NCI-H1694 treated with DMSO at 0.1 percent for 48 hours (cell line): ENCODE measurements at places on chromosomes 16 and 17.

- no peak for DNase-seq
Measured at GRCh38 chr16:58847902-58848661, 114.0 kb upstream of the GOT2 start.

- DNase-seq = no peak
Measured at GRCh38 chr17:12773153-12773552, 16.1 kb upstream of the ARHGAP44 start.

DNA sequence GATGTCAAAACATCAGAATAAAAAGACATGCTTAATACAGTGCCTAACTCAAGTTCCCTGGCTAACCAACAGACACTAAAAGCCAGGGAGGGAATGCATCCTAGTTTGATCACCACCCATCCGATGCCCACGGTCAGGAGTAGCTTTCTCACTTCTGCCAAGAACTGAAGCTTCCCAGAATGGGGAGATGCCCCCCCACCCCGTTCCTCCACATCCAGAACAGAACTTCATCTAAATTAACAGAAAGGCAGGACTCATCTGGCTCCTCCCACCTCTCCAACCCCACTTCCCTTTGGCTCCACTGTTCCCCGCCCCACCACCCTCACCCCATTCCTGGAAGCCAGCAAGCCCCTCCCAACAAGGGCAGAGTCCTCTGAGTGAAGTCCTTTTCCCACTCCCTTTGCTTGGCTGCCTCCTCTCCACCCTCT, 33.7 kb downstream of the GDE1 start:
- DNase-seq = no peak

DNA sequence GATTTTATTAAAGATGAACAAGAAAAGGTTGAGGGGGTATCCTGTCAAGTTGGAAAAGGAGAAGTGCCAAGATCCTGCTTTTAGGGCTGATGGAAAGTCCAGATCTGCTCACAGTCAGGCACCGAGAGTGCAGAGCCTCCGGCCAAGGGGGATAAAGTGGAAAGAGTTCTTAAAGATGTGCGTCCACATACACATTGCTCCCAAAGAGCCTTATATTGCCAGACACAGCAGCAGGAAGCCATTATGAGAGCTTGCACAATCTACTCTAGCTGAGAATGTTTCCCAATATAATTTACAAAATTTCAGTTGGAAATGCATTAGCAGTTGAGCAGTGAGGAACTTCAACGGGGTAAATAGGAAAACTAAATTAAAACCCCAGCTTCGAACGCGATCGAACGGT, 95.6 kb downstream of the SALL1 start:
- no peak for DNase-seq

GRCh38 chr17:73795730-73796129, 151.5 kb upstream of the SDK2 start:
- DNase-seq = no peak

- no peak for DNase-seq
Measured at GRCh38 chr16:65375651-65376050, 253.8 kb upstream of the CDH11 start.

GRCh38 chr17:17988427-17988945, 15.8 kb downstream of the DRC3 start:
- no peak for DNase-seq

GRCh38 chr16:22325598-22326368, 28.6 kb downstream of the POLR3E start:
- no peak for DNase-seq

DNA sequence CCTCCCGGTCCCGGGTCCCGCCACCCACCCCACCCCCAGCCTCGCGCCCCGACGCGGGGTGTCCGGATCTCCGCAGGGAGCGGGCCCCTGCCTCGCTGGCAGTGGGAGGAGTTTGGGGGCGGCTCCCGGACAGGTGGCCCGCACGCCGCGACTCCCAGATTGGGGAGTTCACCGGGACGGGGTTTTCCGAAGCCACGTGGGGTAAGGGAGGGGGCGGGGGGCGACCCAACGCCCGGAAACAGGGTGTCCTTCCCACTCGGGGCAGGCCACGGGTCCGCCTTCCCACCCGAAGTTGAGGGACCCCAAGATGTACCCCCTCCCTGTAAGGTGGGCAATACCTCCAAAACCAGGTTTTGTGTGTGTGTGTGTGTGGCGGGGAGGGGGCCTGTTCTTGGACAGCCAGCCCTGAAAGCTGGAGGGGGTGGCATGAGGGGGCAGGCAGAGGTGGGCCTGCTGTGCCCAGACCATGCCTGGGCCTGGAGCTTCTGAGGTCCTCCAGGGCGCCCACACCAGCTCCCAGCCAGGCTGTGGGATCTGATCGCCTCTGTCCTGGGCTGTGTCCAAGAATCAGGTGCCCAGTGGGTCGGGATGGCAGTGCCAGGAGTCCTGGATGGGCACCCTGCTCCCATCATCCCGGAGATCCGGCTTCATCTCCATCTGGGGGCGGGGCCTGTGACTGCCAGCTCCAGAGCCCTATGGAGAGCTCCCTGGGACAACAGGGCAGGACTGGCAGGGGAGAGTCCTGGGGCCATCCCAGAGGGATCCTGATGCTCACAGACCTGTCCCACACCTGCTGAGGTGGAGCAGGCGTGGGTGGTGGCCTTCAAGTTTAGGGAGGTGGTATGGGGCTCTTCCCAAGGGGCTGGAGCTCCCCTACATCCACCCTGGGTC, 767 bp downstream of the SYNGR2 start:
- DNase-seq = peak; percentile 30

GRCh38 chr17:2594722-2595599, 1.5 kb downstream of the PAFAH1B1 start:
- DNase-seq = peak; percentile 19

DNA sequence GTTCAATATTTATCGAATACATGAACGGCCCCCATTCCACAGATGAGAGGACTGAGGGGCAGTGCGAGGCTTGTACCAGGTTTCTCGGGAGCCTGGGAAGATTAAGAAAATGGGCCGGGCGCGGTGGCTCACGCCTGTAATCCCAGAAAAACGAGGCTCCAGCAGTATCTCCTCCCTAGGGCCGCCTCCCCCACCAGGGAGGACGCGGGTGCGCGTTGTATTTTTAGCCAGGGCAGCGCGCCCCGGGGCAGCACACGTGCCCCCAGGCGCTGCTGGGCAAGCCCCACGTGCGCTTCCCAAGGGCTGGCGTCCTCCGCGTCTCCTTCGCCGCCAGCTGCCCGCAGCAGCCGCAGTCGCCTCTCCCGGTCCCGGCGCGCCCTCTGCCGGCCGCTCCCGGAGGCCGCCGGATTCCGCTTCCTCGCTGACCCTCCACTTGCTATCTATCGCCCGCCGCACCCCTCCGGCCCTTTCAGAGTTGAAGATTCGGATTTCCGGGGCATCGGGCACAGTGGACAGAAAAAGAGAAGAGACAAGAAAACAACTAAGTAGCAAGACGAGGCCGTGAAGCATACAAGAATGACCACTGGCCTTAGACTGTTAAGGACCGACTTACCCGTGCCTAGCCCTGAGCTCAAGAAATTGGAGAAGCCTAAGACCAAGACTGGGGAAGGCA, 1.9 kb upstream of the YBX2 start:
- DNase-seq = peak; percentile 30
